ENCODE measurements at places on chromosomes 3 and 15. TPM values are rescaled to one million over a fixed set of nuclear protein-coding genes. Genes with fewer than 3 reads are reported as not detected.

PLA2G4D gene
- not detected for total RNA-seq

DNA sequence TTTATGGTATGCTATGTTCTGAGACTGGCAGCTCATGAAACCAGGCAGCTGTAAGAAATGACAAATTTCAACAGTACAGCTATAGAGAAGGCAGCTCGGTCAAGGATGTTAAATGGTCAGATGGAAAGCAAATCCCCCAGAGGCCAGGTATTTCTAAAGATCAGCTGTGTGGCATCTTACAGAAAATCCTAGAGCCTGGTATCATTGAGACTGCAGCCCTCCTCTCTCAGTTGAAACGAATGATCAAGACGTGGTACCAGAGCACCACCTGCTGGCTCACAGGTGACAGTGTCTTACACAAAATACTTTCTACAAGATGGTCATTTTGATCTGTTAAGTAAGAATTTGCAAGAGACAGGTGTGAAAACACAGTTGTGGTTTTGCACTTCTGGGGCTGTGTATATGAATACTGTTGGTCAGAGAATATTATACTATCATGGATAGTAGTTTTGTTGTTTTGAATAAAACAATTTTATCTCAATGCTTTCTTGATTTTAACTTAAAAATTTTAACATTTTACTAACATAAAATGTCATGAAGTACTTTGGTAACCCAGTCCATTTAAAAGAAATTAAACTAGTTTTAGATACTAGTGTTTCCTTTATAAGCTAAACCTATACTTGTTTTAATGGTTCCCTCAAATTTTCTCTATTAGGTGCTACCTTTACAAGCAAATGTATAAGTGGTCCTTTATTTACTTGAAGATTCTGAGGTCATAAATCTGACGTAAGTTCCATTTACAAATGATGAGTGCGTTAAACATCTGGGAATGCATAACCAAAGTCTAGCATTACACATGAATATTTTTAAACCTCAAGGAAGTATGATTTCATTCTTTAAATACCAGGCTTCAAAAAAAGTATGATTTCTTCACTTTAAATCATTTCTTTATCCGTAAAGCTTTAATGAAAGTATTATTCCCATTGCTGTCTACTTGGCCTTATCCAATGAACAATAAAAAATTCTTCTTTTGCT is 121.8 kb downstream of the PDZRN3 start:
- DNase-seq, result peak; percentile 68

UBAP1L gene
- 8.7 TPM for total RNA-seq

DNA sequence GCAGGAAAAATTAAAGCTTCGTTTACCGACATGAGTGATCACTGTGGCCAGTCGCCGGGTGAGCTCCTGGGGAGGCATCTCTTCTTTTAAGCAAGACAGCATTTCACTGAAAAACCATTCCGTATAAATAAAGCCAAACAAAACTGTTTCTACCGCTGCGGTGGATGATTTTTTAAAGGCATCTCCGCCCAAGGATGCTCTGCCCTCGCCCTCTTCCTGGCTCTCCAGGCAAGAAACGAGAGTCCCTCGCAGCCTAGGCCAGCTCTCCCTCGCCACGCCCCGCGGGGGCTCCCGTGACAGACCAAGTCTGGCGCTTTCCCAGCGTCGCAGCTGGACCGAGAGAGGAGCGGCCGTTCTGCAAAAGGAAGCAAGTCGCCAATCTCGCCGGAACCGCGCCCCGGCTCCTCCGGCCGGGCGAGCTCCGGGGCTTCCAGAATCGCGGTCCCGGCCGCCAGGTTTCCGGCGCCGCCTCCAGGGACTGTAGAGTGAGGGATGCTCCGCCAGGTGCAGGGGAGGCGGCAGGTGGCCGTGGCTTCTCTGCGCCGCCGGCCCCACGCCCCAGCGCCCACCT is 458 bp downstream of the MCF2L2 start:
- DNase-seq, result peak; percentile 70

- DNase-seq, result peak; percentile 54
These were observed 9.7 kb upstream of the PTPN23 start for GRCh38 chr3:47370887-47371697.

DNA sequence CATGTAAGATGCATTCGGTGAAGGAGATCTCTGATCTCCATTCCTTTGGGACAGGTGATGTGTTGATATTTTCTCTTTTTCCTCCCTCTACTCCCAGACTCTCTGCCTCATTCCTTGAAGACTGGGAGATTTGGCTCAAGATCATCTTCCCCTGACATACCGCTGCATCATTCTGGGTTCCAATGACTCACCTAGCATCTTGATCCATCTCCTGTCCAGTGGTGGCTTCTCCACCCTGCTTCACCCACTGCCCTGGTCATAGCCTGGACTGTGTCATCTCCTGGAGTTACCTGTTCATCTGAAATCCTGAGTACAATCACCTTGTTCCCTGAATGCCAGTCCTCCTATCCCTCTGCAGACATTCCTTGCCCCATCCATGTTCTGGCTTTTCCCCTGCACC is 57.4 kb upstream of the TRAK1 start:
- no peak for DNase-seq

CHRNA7 gene
- not detected for total RNA-seq

- no peak for DNase-seq
These were observed 679.0 kb upstream of the DPPA4 start for GRCh38 chr3:110016235-110016815.

GRCh38 chr3:87468938-87469337 is 192.6 kb upstream of the POU1F1 start:
- no peak for DNase-seq

DNA sequence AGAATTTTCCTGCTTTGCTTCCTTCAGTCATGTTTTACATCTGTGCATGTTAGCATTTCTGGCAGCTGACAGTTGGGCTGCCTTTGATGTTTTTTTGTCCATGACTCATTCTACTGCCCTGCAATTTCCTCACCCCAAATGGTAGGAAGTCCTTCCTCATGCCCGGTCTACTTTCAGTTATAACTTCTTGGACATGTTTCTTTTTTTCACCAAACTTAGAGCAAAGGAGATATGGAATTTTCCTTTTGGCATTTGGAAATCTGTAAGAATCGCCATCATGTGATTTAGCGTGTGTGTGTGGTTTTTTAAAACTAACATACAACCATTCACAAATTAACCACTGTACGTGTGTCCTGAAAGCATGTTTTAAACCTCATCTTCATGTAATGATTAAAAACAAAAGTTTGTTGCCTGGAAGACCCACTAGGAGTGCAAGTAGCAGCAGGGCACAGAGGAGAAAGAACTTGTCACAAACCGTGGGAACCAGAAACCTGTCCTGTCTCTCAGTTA is 430.7 kb upstream of the CFAP20DC start:
- no peak for DNase-seq

GPR171 gene
- total RNA-seq, result not detected

GRCh38 chr3:141095546-141095937 is 44.4 kb downstream of the SPSB4 start:
- no peak for DNase-seq

TTC21A gene
- total RNA-seq, result 32.3 TPM

PIF1 gene
- total RNA-seq, result 112 TPM

CCR3 gene
- not detected for total RNA-seq

DNA sequence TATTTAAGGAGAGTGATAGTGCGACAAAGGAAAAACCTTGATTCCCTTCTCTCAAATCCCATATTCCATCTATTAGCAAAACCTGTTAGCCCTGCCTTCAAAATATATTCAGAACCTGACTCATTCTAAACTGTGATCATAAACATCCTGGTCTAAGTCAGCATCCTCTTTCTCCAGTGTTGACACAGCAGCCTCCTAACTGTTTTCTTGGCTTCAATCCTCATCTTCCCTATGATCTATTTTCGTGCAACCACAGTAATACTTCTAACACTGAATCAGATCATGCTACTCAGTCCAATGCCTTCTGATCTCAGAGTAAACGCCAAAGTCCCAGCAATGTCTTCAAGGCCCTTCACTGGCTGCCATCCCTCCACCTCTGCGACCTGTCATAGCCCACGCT is 785.1 kb downstream of the EDEM1 start:
- DNase-seq, result no peak

DNA sequence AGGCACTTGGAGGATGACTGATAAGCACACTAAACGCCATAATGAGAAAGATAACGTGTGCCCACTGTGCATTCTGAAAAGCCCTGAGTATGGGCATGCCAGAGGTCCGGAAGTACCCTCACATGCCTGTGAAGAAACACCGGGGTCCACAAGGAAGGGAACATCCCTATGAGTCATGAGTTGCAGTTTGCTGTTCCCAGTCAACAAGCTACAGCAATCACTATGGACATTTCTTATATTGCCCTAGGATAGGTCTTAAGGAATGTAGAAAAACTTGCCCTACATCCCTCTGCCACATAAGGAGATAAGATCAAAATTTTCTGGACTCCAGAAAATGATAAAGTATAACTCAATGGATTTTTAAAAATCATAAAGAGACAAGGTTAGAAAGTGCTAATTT is 9.9 kb downstream of the MB21D2 start:
- no peak for DNase-seq

FGF7 gene
- not detected for total RNA-seq

GRCh38 chr3:134338516-134339261 is 35.6 kb downstream of the AMOTL2 start:
- no peak for DNase-seq

GRCh38 chr3:111729087-111729846 is 129.8 kb upstream of the PHLDB2 start:
- no peak for DNase-seq

GRCh38 chr15:83106994-83107840 is at the start of gene TM6SF1:
TM6SF1 (plus strand) TSS chr15:83107645; CDS start chr15:83107681, 36 bp downstream.
- peak; percentile 69 for DNase-seq

EOGT gene
- total RNA-seq, result 10.8 TPM

- no peak for DNase-seq
These were observed 11.1 kb downstream of the ATOSA start for GRCh38 chr15:52668133-52668532.

- no peak for DNase-seq
These were observed 64.0 kb downstream of the GLB1 start for GRCh38 chr3:33032938-33033337.

- DNase-seq, result peak; percentile 51
These were observed 6.3 kb upstream of the SCN5A start for GRCh38 chr3:38655708-38656300.

GRCh38 chr3:171465763-171466162 is 5.6 kb upstream of the TNIK start:
- DNase-seq, result no peak

- no peak for DNase-seq
These were observed 8.9 kb upstream of the CLDN1 start for GRCh38 chr3:190330936-190331734.

HYAL1 gene
- total RNA-seq, result 0.36 TPM

DNA sequence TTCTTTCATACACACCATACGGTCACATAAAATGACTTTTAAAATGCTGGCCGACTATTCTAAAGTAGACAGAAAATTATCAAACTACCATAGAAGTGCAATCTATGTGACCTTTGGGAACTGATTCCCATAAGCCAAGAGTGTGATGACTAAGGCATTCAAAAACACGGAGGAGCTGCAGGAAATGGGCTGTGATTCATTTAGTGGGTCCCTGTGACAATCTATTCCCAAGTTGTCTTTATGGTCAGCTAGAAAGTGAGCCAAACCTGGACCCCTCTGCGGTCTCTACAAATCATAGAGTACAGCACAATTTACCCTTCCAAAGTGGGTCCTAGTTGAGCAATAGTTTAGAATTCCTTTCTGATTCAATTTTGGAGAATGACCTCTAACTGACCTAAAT is 251.5 kb upstream of the CBLB start:
- no peak for DNase-seq

LDHAL6B gene
- not detected for total RNA-seq

DNA sequence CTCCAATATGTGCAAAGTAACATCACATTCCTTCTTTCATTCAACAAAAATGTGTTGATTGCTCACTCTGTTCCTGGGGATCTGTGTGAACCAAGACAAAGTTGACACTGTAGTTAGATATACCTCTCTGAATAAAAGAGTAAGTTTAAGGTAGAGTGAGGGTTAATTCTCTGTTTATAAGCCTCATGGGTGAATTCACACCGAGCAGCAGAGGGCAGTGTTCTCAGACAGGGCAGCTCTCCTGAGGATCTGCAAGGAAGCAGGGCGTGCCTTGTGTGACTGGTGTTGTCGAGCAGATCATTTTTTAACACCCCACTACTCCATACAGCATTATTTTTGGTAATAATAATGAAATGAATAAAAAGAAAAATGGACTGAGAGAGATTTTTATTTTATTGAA is 34.4 kb downstream of the PAQR9 start:
- peak; percentile 43 for DNase-seq

DNA sequence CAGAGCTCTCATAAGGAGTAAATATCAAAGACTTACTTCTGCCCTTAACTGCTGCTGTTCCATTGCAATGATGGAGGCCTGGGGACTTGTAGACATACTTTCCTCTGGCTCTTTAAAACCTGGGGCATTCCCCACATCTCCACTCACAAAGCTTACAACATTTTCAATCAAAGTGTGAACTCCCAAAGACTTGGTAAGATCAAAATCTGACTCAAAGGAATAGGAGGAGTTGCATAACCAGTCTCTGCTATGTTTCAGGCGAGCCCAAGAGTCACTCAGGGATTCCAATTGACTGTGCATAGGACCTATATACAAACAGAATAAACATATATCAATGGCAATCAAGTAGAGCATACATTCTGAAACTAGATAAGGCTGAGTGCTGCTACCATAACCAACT is 101.5 kb downstream of the FBXL22 start:
- no peak for DNase-seq

FAM3D gene
- not detected for total RNA-seq

HEXA gene
- total RNA-seq, result 80.2 TPM

- DNase-seq, result no peak
These were observed 141.8 kb upstream of the BNIP2 start for GRCh38 chr15:59830873-59831272.
